ENCODE measurements at places on chromosomes 7 and 10.

DNA sequence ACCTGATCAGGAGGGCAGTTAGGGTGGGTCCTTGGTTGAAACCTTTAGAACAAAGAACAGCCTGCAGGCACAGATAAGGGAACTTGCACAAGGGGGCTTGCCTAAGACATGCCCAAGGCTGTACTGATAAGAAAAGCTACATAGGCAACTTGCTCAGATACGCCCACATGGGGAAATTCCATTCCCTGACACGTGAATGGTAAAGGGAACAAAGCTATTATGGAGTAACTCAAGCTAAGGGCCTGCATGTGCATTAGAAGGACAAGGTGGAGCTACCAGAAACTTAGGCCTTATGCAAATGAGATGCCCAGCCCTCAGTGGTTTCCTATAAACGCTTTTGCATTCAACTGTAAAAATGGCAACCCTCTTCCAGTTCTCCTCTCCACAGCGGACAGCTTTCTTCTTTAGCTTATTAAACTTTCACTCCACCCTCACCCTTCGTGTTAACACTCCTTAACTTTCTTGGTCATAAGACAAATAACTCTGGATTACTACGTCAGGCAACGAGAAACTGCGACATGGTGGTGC, 1192.1 kb upstream of the CELF2 start:
- DNase-seq: no peak

- no peak for DNase-seq
These were observed 191.7 kb downstream of the TFEC start for GRCh38 chr7:115838829-115839228.

DNA sequence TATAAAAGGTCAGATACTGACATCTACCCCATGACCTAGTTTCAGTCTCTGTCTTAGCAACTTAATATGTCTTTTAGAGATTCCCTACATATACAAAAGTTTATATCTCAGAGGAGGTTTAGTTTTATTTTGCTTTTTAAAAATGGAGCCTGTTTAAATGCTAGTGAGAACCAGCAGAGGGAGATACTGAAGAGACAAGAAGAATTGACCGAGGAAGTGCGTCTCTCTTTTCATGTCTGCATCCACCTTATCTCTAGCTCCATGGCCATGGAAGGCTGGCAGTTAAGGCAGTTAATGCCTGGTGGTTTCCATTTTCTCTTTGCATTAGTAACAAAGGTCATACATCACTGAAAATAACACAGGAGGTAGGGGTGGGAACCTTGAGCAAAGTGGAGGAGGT, 10.7 kb downstream of the SUV39H2 start:
- no peak for DNase-seq

GRCh38 chr10:91642831-91643692, 10.2 kb upstream of the PPP1R3C start:
- no peak for DNase-seq

DNA sequence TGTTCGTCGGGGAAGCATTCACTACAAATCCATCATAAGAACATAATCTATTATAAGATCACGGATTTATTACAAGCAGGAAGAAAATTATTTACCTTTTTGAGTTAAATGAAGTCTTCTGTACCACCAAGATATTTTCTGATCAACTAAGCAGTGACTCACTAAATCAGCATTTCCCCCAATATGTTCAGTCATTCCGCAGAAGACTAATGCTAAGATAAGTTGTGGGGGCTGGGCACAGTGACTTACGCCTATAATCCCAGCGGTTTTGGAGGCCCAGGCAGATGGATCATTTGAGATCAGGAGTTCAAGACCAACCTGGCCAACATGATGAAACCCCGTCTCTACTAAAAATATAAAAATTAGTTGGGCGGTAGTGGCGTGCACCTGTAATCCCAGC, 144.2 kb upstream of the EGR2 start:
- DNase-seq: no peak

DNA sequence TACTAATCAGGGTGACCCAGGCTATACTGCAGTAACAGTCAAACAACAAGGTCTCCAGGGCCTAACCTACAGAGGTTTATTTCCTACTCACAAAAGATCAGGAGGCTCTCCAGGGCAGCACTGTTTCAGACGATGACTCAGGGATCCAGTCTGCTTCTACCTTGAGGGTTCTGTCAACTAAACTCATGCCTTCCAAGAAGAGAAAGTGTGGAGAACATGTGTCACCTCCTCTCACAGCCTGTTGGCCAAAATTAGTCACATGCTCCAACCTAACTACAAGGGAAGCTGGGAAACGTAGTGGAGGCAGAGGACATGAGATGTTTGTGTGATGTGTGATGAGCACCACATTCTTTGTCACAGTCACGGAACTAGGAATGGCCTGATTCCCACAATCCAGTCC, 14.7 kb upstream of the INA start:
- no peak for DNase-seq

DNA sequence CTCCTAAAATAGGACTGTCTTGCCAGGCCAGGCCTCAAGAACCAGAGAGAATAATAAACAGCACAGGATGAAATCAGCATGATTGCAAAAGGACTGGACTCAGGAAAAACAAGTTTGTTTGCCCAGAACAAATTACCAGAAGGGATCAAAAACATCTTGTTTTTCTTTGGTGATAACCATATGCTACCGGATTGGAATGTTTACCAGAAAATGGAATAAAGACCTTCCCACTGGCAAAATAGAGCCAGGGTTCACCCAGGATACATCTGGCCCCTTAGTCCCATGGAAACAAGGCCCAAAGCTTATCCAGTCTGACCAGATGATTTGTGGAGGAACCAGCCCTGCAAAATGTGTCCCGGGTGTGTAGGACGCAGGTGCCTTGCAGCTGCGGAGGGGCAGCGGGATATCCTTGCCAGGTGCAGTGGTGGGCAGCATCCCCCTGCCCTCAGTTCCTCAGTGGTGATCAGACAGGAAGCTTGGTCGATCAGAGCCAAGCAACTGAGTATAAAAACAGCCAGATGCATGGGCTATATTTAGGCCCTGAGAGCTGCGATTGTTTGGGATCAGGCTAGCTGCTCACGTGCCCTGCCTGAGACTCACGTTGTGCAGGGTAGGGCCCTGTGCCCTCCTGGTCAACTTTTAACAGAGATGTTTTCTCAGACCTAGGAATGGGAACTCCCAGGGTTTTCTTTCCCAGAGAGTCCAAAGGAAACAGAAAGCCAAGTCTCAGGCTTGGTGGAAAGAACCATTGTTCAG, 4.6 kb upstream of the ZNF22 start:
- no peak for DNase-seq

GRCh38 chr10:91758303-91759146, 39.7 kb upstream of the TNKS2 start:
- no peak for DNase-seq

DNA sequence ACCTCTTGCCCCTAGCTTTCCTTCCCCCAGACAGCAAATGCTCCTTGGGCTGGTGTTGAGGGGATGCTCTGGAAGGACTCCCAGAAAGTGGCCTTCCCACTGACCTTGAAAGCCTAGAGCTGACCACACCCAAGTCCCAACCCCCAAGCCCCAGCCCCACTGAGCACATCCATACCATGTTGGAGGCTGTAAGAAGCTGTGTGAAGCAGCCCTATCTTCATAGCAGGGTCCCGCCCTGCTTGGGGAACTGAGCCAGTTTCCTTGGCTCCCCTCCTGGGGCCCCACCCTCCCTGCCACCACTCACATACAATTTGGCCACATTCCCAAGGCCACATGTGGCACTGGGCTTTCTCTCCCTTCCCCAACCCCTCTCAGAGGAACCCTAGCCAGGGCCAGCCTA, 72.3 kb upstream of the CACUL1 start:
- no peak for DNase-seq

All from activated CD4-positive, alpha-beta T cell treated with anti-CD3 and anti-CD28 coated beads, Interleukin-2, amount 50 U/mL, for 48 hours (primary cell).